ENCODE measurements at places on chromosomes 7 and 10.

DNA sequence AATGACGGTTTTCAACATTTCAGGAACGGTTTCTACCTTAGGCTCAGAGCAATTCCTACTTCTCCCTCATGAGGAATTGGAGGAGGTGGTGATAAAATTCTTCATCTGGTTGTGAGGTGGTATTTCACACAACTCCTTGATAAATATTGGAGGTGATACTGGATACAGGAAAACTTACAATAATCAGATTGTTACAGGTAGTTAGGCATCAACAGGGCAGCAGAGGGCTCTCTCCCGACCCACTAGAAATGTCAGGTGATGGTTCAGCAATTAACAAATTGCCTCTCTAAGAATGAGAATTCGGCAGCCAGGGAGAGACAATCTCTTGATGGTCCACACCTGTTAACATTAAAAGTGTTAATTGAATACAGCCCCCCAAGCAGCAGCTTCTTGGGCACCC is 22.6 kb downstream of the ZNF786 start:
- no peak for DNase-seq

DNA sequence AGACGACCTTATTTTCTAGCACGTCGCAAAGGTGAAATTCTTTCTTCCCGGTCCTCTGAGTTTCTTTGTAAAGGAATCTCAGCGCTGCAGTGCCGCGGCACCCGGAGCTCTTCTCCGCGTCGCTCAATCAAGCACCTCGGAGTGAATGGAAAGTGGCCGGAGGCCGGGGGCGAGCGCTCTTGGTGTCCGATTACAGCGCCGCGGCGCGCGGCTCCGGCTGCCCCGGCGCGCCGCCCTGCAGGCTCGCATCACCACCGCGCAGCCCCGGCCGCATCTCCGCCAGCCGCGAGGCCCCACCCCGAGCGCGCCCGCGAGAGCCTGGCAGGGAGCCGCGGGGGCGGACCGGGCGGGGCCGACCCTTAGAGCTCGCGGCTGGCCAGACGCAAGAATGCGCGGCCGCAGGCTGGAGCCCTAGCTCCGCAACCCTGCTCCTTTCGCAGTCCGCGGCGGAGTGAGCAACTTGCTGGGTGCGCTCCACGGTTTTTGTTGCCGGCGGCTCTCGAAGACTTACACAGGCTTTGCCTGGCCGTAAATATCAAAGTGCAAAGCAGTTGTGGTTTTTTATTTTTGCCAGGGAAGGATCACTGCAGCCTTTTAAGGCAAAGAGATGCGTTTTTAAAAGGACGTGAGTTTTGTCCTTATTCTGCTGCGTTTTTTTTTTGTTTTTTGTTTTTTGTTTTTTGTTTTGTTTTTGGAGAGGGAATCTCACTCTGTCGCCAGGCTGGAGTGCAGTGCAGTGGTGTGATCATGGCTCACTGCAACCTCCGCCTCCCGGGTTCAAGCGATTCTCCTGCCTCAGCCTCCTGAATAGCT is at the start of gene SEMA3C:
SEMA3C (minus strand) TSS at position 143 of the 813 bp plus-strand sequence. CDS start 2,270 bp downstream, outside the sequence.
- no peak for DNase-seq

- DNase-seq, result no peak
Measured at GRCh38 chr10:123284022-123284421, 129.8 kb downstream of the BUB3 start.

- DNase-seq, result no peak
Measured at GRCh38 chr10:36332926-36333325, 690.8 kb upstream of the FZD8 start.

DNA sequence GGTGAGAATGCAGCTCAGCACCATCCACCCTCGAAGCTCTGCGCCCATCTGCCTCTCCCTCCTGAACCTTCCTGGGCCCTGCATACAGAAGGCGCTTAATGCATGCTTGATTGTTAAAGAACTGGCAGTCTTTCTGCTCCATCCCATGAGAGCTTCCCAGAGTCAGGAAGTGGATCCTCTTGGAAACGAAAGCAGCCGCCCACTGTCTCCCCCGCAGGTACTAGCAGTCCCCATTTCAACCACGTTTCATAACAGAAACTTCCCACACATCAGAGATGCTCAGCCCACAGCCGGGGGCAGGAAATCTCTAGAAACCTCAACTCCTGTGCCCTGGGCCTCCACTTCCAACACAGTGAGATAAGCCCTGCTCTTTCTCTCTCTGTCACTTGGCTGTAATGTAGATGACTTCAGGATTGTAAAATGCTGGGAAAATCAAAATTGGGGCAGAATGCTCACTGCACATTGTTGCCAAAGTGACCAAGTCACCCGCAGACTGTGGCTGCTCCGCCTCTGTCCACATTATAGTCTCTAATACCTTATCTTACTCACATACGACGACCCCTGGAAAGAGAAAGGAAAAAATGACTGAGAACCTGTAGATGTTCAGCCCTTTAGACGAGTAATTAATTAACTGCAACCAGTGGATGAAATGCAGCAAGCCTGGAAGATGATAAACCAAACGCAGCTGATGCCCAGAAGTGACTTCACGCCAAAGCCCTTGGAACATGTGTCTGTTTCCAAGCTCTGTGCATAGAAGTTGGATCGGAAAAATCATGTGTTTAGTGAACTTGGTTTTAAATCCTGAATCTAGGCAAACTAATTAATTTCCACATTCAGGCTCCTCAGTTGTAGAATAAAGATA is 28.5 kb downstream of the GSDME start:
- DNase-seq, result no peak

DNA sequence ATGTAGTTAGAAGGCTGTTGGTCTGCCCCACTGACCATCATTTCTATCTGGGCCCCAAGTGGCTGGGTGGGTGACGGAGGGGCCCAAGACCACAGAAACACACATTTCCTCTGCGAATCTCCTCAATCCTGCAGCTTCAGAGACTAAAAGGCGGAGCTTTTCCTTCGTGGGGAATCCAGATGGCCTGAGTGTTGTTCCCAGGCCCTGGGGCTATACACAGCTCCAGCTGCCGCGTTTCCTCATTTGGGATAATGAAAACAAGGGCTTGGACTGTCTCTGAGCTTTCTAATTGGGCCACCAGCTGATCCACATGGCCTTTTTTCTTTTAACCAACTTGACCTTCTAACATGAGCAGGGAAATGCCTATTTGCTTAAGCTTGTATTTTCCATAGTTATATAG is 339.9 kb downstream of the CXCL12 start:
- DNase-seq, result no peak

DNA sequence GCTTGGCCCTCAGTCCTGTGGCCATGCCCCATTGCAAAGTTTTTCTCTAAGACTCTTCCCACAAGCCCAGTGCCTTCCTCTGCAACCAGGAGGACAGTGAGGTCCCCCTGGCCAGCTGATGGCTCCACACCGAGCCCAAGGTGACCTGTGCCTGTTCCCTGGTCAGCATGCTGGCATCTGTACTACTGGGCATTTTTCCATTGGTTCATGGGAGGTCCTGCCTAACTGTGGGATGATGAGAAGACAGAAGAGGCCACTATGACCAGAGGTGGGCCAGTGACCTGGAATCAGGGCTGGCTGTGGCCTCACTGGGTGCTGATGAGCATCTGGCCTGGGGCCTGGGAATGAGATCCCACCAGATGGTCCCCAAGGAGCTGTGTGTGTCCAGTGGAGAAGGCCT is 20.2 kb downstream of the CALML3 start:
- no peak for DNase-seq

GRCh38 chr10:52466464-52466863 is 152.4 kb downstream of the DKK1 start:
- no peak for DNase-seq

GRCh38 chr7:2313450-2314208 is 612 bp downstream of the SNX8 start:
- DNase-seq, result no peak

DNA sequence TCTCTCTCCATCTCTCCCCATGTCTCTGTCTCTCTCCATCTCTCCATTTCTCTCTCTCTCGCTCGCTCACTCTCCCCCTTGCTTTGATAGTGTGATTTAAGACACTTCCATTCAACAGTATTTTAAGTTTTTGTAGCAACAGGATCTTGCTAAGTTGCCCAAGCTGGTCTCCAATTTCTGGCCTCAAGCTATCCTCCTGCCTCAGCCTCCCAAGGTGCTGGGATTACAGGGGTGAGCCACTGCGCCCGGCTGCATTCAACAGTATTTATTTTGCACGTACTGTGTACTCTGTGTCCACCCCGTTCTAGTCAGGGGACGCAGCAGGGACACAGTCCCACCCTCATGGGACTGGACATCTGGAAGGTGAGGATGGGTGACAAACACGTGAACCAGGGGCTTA is 14.4 kb upstream of the PDGFA start:
- DNase-seq, result no peak

GRCh38 chr10:7260412-7260900 is 150.4 kb downstream of the SFMBT2 start:
- no peak for DNase-seq

GRCh38 chr10:111531690-111532089 is 454.9 kb downstream of the ADRA2A start:
- no peak for DNase-seq

- DNase-seq, result no peak
Measured at GRCh38 chr10:10598297-10598696, 419.4 kb upstream of the CELF2 start.

- DNase-seq, result no peak
Measured at GRCh38 chr7:132489776-132490237, 86.5 kb downstream of the PLXNA4 start.

- no peak for DNase-seq
Measured at GRCh38 chr10:29595146-29595545, 39.6 kb downstream of the SVIL start.

DNA sequence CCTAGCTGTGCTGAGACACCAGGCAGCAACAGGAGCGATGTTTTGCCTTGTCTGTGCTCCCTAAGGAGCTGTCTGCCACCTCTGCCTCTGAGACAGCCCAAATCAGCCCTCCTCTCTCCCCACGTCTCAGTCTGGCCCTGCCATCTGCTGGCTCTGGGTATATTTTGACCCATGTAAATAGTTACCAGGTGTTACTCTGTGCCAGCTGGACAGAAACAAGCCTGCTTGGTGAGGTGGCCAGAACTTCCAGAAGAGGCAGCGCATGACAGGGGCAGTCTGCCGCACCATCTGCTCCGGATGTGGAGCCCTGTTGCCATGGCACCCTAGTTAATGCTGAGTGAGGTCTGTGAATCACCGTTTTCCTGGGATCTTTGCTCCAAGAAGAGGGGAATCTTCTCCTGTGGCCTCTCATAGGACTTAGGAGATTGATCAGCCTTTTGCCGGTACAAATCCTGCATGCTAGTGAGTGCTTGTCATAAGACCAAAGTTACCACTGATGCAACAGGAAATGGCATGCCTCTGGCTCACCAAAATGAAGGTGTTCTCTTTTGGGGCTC is 31.8 kb downstream of the GSTO2 start:
- DNase-seq, result no peak

DNA sequence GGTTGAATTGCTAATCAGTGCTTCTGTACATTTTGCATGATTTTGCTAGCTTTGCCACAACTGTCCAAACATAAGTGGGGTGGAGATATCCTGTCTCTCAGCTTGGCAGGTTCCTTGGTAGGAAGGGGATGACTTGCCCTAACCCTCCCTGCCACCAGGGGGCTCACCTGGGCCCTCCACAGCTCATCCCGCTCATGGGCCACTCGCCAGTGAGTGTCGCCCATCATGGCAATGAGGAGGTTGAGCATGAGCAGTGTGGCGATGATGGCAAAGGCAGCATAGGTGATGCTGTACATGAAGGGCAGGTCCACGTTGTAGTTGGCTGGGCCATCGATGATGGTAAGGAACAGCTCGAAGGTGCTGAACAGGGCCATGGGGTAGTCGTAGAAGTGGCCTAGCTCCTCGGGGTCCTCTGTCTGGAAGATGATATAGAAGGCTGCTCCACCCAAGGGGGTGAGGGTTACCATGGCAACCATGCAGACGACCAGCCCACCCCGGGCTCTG is 12.2 kb downstream of the TRPV6 start:
- DNase-seq, result no peak

GRCh38 chr7:150417239-150417638 is 33.2 kb upstream of the GIMAP8 start:
- DNase-seq, result no peak

DNA sequence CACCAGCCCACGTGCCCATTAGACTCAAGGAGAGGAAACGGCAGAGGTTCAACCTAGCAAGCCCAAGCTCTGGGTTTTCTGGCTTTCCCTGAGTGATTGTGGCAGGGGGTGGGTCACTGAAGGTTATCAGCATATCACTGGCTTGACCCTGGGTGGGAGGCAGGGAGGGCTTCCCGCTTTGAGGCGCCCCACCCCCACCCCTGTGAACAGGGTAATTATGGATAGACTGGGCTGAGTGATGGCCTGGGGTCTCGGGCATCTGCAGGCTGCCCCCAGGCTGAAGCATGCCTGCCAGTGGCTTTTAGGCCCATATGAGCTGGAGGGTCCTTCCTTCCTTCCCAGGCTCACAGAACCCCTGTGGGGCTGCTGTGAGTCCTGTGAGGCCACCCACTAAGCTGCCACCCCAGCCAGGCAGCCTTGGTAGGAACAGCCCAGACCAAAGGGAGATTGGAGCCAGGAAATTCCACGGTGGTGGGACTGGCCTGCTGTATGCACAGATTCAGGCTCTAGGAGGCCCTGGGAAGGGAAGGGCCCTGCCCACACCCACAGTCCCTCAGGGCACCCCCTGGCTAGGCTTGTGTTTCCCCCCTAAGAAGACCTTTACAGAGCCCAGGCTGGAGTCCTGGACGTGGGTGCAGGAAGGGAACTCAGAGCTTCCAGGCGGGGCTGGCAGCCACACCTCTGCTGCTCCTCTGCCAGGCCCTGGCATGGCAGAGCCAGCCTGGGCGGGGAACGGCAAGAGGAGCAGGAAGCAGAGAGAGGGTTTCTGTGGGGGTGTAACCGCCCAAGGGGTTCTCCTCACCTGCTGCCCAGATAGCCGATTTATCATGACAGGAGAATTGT is 33.1 kb downstream of the GPRIN2 start:
- no peak for DNase-seq

DNA sequence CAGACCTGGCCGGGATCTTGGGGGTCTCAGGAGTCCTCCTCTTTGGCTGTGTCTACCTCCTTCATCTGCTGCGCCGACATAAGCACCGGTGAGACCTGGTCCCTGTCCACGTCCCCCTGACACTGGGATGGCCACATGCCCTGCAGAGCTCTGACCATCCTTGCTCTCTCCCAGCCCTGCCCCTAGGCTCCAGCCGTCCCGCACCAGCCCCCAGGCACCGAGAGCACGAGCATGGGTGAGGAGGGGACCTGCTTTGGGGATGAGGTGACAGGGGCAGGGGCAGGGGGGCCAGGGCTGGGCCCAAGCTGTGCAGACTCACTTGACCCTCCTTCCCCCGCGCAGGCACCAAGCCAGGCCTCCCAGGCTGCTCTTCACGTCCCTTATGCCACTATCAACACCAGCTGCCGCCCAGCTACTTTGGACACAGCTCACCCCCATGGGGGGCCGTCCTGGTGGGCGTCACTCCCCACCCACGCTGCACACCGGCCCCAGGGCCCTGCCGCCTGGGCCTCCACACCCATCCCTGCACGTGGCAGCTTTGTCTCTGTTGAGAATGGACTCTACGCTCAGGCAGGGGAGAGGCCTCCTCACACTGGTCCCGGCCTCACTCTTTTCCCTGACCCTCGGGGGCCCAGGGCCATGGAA is 959 bp downstream of the PVRIG start:
- no peak for DNase-seq

- DNase-seq, result no peak
Measured at GRCh38 chr10:131477457-131478121, 166.1 kb upstream of the TCERG1L start.

- DNase-seq, result no peak
Measured at GRCh38 chr10:80159166-80159873, 26.8 kb downstream of the PLAC9 start.
